ENCODE measurements at places on chromosomes 4 and X.

DNA sequence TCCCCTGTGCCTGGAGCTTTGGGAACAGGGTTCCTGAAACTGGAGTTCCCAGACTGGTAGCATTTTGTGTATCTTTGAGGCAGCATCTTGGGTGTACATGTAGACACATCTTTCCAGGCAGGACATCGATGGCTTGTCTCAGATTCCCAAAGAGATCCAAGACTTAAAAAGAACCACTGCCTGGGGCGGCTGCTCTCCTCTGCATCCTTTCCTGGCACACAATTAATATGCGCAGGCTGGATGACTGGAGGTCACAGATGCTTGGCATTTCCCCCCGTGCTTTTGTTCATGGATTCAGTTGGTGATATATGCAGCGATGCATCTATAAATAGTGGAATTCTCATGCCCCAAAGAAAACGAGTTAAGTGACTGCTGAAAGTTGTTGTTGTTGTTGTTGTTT, 80.5 kb downstream of the CLDN34 start:
- DNase-seq = no peak
- no peaks in the 10 kb centered on the region for H3K4me1 ChIP-seq
- no peaks in the 10 kb centered on the region for H3K27me3 ChIP-seq
- H3K4me3 ChIP-seq = no peak overlapping the region

GRCh38 chr4:161252520-161253141, 911.2 kb downstream of the FSTL5 start:
- H3K4me3 ChIP-seq = no peak overlapping the region
- H3K4me1 ChIP-seq = no peaks in the 10 kb centered on the region
- H3K27ac ChIP-seq = no peak overlapping the region
- no peak for DNase-seq
- H3K36me3 ChIP-seq = no peaks in the 10 kb centered on the region
- no peaks in the 10 kb centered on the region for H3K27me3 ChIP-seq

GRCh38 chr4:81826817-81827424, 355.2 kb upstream of the RASGEF1B start:
- H3K36me3 ChIP-seq = no peaks in the 10 kb centered on the region
- no peak overlapping the region for H3K4me3 ChIP-seq
- no peak overlapping the region for H3K27ac ChIP-seq
- no peaks in the 10 kb centered on the region for H3K27me3 ChIP-seq
- no peak for DNase-seq

DNA sequence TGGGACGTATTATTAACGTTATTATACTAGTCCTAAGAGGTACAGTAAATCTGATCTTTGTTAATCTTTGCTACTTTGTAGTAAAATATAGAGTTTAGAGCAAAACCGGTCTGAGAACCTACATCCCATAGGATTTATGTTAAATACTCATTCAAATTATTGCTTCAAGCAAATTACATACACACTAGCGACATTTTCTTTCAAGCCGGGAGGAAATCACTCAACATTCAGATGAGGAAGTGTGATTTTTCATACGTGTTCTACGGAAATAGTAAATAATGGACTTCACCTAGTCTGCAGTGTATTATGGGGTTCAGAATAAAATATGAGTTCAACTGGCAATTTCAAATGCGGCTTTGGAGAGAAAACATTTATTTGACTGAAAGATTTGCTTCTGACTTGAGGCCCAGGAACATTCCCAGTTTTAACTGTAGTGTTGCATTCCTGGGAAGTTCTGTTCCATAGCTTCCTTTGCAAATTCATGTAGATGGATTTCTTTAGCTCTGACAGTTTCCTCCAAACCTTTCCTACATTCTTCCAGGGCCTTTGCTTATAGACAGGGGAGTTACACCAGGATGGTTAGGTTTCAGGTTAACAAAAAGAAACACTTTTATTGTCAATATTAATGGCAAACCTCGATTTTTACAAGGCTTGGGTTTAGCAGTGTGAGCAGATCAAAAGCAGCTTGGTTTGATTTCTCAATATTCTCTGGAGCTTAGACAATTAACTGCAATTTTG, 5.3 kb upstream of the HAND2 start:
- no peak overlapping the region for H3K4me3 ChIP-seq
- H3K4me1 ChIP-seq = peaks cover 21% of the 10 kb centered on the region
- H3K36me3 ChIP-seq = no peaks in the 10 kb centered on the region
- H3K27ac ChIP-seq = no peak overlapping the region

- DNase-seq = no peak
- no peak overlapping the region for H3K4me3 ChIP-seq
- H3K27me3 ChIP-seq = no peaks in the 10 kb centered on the region
- no peak overlapping the region for H3K27ac ChIP-seq
- H3K4me1 ChIP-seq = no peaks in the 10 kb centered on the region
- no peaks in the 10 kb centered on the region for H3K36me3 ChIP-seq
Observed at GRCh38 chr4:169175476-169175875, 95.3 kb downstream of the SH3RF1 start.

GRCh38 chr4:138003248-138003647, 238.9 kb downstream of the SLC7A11 start:
- no peaks in the 10 kb centered on the region for H3K36me3 ChIP-seq
- no peak overlapping the region for H3K4me3 ChIP-seq
- no peak for DNase-seq
- no peaks in the 10 kb centered on the region for H3K4me1 ChIP-seq
- no peaks in the 10 kb centered on the region for H3K27me3 ChIP-seq

- H3K27me3 ChIP-seq = no peaks in the 10 kb centered on the region
- no peak overlapping the region for H3K27ac ChIP-seq
- DNase-seq = no peak
- H3K4me1 ChIP-seq = no peaks in the 10 kb centered on the region
Observed at GRCh38 chr4:168761066-168761465, 249.0 kb downstream of the CBR4 start.

- H3K36me3 ChIP-seq = no peaks in the 10 kb centered on the region
- no peak overlapping the region for H3K27ac ChIP-seq
- no peak overlapping the region for H3K4me3 ChIP-seq
- DNase-seq = no peak
- H3K27me3 ChIP-seq = no peaks in the 10 kb centered on the region
- H3K4me1 ChIP-seq = no peaks in the 10 kb centered on the region
Observed at GRCh38 chr4:4754641-4755040, 104.8 kb upstream of the MSX1 start.

DNA sequence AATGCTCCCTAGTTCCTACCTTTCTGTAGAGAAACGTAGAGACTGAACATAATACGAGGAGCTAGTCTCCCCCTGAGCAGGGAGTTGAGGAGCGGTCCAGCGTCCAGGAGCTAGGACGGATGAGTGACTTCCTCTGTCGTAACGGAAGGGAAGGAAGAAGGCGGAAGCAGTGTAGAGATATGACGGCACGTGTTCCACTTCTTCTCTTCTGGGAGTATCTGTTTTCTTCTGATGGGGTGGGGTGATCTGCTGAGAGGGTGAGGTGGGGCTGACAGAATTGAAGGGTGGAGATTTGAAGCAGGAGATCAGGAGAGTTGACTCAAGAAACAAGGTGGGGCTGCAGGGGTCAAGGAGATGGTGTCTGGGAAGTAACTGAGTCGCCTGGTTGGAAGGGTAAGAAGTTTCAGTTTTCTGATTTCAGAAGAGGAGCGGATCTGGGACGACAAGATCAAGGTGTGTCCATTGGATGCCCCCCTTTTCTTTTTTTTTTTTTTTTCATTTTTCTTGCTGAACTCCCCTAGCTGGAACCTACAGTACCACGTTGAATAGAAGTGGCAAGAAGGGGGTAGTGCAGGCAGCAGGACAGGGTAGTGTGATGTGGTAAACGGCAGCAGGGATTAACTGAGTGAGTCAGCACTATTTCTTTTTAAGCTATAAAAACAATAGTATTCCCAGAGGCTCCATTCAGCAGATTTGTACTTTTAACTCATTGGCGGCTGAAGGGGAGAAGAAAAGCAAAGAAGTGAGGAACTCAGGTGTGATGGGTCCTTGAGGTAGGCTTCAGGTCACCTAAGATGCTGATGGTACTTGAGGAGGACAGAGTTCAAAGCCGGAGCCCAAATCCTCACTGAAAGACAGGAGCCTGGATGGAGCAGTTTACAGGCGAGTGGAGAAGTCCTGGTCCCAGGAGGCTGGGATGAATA, 50.8 kb upstream of the SETD7 start:
- H3K27ac ChIP-seq = no peak overlapping the region
- peak overlapping the region; percentile 30 for H3K4me3 ChIP-seq
- H3K27me3 ChIP-seq = no peaks in the 10 kb centered on the region
- no peak for DNase-seq
- no peaks in the 10 kb centered on the region for H3K36me3 ChIP-seq
